NCI-H1417 treated with DMSO at 0.1 percent for 48 hours (cell line): ENCODE measurements at places on chromosomes 1 and 21.
A peak's percentile ranks its signal among the peaks of the same experiment; 100 is the strongest.

DNA sequence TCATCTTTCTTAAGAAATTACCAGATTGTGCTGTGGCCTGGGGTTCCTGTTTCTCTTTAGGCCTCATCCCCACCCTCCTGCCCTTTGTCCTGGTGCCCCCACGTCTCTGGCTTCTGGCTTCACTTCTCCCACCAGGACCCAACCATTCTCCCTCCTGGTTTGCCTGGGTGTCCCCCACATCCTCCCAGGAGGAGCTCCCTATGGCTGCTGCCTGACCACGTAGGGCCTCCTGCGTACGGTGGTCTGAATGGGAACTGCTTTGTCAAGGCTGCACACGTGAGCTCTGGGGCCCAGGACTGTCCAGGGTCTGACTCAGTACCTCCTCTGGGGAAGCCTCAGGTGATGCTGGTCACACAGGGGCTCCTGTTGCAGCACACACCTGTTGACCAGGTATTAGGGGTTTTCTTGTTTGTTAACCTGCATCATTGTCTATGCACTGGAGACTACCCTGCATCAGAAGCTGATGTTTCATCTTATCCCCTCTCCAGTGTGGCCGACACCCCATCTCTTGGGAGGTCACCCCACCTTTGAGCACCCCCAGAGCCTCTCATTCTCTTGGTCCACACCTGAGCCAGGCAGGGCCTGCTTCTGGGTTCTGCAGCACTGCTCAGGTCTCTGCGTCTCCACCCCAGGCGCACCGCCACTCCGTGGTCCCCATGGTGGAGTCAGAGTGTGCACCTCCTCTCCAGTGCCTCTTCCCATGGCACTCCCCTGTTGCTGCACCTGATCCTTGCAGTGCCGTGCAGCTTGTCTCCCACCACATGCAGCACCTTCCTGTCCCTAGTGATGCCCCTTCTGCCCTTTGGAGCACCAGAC is 65.8 kb downstream of the S100B start:
- DNase-seq: no peak

GRCh38 chr1:204846546-204846945 is 24.1 kb upstream of the NFASC start:
- no peak for DNase-seq

DNA sequence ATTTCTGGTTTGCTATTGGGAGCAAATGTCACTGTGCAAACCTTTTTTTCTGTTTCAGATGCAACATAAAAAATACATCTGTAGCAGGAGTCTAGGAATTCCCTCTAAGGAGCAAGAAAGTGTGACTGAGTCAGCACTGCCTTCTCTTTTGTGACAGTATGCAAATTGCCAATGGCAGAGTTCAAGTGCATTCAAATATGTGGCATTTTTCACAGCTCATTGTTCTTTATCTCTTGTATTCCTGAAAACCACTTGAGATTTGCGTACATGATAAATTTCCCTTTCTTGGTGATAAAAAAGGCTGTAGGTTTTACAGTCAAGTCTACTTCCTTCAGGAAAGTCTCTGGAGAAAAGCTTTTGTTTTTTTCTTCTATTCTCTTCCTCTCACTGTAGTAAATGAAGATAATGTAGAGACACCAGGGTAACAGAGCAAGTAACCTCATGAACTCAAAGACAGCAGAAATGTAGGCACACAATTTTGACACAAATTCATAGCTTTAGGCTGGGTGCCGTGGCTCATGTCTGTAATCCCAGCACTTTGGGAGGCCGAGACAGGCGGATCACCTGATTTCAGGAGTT is 129.7 kb upstream of the L1TD1 start:
- DNase-seq: no peak

- DNase-seq: peak; percentile 59
Measured at GRCh38 chr21:46634966-46635323, 529 bp upstream of the PRMT2 start.

- no peak for DNase-seq
Measured at GRCh38 chr1:87588495-87588894, 259.8 kb downstream of the LMO4 start.

GRCh38 chr1:161185732-161186311 is 8.5 kb upstream of the B4GALT3 start:
- DNase-seq: no peak

- DNase-seq: peak; percentile 72
Measured at GRCh38 chr1:24694380-24694843, 50.8 kb upstream of the CLIC4 start.

DNA sequence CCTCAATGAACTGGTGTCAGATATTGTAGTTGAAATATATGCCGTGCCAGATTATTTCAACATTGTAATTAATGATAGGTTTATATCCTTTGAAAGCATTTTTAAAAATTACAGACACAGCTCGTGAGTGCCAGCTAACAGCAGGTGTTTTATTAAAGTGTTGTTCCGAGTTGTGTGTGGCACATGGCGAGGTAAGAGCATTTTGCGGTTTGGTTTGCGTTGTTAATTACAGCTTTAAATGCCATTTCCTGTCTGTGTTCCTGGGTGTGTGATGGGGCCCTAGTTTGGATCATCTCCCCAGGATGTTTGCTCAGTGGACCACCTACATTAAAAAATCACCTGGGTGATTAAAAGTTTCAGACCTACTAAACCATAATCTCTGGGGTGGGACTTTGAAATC is 97.4 kb downstream of the PRDM2 start:
- DNase-seq: peak; percentile 69

DNA sequence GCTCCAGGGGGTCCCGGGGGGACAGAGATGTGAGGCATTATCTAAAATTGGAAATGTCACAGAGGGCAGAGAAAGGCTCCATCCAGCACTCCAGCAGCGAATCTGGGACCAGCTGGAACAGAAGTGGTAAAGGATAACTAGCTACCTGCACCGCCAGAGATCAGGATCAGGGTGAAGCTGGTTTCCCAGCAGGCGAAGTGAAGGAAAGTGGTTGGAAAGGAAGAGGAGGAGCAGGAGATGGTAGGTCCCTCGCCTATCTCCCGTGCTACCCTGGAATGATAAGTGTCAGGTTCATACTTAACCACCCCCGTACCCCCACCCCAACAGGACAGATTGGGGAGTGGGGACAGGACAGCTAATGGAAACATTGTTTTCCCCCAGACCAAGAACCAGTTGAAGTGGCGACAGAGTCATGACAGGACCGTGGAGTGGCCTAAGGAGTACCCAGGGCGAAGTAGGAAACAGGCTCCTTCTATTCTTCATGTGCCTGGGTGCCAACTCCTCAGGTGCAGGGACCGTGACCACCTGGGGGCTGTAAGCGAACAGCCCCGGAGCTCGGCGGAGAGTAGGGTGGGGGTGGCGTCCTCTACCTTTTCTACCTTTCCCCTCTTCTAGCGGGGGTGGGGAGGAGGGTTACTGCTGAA is 717 bp downstream of the B4GALT3 start:
- no peak for DNase-seq

DNA sequence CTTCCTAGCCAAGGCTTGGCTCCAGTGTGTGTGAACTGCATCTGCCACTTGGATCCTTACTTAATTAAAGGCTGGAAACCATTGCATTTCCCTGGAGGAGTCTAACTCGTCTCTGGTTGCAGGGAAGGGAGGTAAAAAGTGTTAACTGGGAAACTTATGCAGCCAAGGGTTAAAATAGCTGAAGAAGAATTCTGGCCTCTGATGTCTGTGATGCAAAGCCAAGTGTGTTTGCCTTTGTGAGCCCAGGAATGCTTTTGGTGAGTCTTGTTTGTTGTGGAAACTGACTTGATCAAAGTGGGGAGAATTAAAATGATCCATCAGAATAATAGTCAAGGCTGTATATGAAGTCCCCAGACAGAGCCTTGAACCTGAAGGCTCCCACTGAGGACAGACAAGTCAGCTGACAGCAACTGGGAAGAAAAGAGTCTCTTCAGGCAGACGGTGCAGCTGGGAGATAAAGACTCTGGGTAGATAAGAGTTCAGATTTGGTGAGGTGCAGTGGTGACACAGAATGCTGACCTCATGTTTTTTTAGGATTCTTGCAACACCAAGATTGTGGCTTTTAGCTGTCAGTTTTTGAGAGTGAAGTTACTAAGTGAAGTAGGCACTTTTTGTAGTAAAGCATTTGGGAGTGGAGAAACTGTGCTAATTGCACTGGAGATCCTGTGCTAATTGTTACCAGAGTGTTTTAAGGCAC is 59.5 kb upstream of the WLS start:
- no peak for DNase-seq

DNA sequence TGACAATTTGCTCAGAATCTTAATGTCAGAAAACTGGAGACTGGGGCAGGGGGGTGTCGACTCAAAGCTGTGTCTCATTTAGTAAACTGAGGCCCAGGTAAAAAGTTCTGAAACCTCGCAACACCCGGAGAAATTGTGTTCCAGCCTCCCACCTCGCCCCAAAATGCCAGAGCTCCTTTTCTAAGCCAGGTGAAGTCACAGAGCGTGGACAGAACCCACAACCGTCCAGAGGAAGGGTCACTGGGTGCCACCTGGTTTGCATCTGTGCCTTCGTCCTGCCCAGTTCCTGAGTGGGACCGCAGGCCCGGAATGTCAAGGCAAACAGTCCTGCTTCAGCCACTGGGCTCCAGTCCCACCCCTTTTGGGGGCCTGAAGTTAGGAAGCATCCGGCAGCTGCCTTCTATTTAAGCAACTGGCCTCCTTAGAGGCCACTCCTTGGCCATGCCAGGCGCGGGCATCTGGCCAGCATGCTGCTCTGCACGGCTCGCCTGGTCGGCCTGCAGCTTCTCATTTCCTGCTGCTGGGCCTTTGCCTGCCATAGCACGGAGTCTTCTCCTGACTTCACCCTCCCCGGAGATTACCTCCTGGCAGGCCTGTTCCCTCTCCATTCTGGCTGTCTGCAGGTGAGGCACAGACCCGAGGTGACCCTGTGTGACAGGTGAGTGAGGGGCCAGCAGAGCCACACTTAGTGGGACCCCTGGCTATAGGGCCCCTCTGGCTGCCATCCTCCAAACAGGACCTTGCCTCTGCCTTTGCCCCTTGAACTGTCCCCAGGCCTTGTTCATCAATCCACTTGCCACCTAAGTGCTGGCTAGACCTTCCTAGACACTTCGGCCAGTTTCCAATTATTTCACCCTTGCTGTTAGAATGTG is at the start of gene TAS1R1:
TAS1R1 (plus strand) TSS at position 401 of the 872 bp plus-strand sequence; CDS start at position 468, 67 bp downstream.
- no peak for DNase-seq

DNA sequence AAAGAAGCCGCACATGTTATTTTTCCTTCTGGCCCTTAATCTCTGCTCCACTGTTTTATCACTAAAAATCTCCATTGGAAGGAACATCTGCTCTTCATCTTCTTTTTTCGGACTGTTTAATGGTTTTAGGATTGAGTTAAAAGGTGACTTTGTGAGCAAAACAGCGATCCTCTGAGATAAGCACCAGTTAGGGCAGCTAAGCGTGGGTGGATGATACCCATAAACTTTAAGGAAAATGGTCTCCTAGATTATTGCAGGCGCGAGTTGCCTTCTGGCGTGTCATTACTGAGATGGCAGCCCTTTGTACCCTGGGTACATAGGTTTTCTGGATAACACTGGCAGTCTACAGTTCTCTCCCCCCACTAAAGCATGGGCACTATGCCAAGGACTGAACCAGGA is 44.0 kb upstream of the HMGB4 start:
- DNase-seq: no peak

DNA sequence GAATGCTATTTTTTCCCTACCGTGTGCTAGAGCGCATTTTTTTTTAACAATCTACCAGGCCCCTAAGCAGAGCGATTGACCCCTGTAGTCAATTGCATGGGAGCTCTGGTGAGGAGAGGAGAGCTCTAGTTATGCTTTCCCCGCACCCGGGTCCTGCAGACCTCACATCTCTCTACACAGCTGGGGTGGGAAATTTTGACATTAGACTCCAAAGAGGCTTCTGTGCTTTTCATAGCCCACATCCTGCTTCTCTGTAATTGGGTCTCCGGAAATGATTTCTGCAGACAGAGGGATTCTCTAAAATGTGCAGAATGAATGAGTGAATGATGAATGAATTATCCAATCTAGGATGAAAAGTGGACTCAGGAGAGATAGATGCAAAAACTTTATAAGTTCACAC is 41.5 kb upstream of the DUSP10 start:
- DNase-seq: no peak

- no peak for DNase-seq
Measured at GRCh38 chr1:219399446-219399845, 213.5 kb downstream of the ZC3H11B start.

- DNase-seq: no peak
Measured at GRCh38 chr1:1943834-1944570, 24.9 kb upstream of the TMEM52 start.

- no peak for DNase-seq
Measured at GRCh38 chr1:42422737-42423136, 33.1 kb downstream of the ZMYND12 start.

- DNase-seq: no peak
Measured at GRCh38 chr1:114384922-114385321, 126.1 kb downstream of the TRIM33 start.

GRCh38 chr1:206467915-206468314 is 2.4 kb upstream of the IKBKE start:
- no peak for DNase-seq

- DNase-seq: no peak
Measured at GRCh38 chr21:37245151-37245550, 22.0 kb downstream of the VPS26C start.

DNA sequence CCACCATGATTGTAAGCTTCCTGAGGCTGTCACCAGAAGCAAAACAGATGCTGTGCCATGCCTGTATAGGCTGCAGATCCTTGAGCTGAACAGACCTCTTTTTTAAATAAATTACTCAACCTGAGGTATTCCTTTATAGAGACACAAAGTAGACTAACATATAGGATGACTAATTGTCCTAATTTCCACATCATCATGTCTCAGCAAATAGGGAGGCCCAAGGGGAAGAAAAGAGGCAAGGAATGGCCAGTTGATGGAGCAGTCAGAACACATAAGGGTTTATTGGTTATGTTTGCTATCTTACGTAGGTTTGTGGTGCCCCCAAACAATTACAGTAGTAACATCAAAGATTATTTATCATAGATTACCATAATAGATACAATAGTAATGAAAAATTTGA is 126.2 kb downstream of the RASAL2 start:
- DNase-seq: no peak

- DNase-seq: no peak
Measured at GRCh38 chr1:44621841-44622286, 52.4 kb downstream of the TMEM53 start.

DNA sequence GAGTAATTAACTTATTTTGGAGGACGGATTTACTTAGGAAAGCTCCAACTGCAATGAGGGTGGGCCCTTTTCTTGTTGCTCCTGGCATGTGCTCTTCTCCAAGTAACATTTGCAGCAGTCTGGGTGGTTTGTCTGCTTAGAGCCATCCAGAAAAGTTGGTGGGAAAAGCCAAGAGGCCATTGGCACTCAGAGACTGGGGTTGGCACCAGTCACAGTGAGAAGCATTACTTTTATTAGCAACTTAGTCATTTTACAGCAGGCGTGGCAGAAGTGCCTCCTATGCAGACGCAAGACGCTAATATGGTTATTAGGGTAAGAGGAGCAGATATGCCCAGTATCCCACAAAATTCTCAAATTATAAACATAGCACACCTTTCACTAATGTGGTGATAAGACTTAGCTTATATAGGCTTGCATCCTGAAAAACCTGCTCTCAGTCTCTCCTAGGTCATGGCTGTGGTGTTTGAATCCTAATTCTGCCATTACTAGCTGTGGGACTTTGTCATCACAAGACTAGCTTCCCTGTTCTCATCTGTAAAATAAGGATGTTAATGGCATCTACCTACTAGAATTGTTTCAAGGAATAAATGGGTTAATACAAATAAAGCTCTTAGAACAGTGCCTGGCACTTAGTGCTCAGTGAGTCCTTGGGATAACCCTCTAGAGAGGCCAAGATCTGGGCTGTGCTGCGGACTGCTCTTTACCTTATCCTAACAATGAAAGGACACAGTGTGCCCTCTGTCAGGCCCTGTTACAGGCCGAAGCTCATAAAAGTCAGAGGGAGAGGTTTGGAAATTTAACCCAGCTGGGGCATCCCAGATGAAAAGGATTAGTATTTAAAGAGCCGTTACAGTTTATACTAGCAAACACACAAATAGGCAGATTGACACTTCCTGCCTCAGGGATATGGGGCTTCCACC is 154.6 kb downstream of the ROR1 start:
- no peak for DNase-seq
